ENCODE measurements at places on chromosomes 5 and 9.

DNA sequence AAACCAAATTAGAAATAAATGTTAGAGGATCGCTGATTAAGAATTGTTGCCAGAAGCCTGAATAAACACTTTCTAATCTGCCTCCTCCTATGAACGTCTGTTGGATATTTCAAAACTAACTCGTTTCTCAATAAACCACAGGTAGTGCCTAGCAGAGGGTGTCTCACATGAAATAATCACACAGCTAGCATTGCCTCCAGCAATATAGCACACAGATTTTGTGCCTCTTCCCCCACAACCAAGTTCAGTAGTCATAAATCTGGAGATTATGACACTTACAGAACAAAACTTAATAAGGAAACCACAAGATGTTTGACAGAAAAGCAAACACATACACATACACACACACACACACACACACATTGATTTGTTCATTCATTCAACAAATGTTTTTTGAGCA lies 173.2 kb upstream of the CDH10 start:
- no peak for ATAC-seq

GRCh38 chr5:57693488-57694305 lies 211.1 kb upstream of the ACTBL2 start:
- no peak for ATAC-seq

- no peak for ATAC-seq
These were observed 14.0 kb downstream of the IRGM start for GRCh38 chr5:150860246-150860821.

GRCh38 chr5:149961186-149961685 lies 678 bp downstream of the SLC26A2 start:
- peak; percentile 46 for ATAC-seq

DNA sequence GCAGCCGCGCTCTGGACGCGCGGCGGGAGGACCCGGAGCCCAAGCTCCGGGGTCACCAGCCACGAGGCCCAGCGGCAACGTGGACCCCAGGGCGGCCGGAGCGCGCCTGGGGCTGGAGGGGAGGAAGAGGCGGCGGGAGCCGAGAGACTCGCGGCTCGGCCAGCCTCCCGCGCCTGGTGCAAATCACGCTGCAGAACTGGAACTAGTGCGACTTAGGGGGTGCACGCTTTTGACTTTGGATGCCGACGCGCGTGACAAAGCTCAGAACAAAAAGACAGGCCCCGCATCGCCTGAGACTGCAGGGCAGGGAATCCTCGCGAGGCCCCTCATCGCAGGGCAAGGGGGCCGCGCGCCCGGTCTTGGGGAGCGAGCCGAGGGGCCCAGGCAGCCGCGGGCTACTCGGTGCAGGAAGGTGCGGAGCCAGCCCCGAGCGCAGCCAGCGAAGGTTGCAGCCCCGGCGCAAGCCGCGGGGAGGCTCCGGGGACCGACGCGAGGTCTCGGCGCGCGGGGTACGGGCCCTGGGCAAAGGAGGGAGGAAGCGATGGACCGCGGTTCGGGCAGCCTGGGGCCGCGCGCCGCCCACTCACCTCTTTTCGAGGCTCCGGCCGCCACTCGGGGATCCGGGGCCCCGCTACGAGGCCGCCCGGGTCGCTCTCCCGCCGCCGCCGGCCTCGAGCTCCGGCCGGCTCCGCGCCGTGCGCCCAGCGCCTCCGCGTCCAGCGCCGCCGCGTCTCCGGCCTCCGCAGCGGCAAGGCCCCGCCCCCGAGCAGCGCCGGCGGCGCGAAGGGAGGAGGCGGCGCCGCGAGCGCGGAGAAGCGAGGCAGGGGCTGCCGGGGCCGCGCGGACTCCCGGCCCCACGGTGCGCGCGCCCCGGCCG lies at the start of gene GOLM1:
GOLM1 (minus strand) TSS at position 735 of the 877 bp plus-strand sequence. CDS start 20,238 bp downstream, outside the sequence.
- peak; percentile 88 for ATAC-seq
